RKO (cell line): ENCODE measurements at places on chromosomes 5 and 9.
A peak's percentile ranks its signal among the peaks of the same experiment; 100 is the strongest.

DNA sequence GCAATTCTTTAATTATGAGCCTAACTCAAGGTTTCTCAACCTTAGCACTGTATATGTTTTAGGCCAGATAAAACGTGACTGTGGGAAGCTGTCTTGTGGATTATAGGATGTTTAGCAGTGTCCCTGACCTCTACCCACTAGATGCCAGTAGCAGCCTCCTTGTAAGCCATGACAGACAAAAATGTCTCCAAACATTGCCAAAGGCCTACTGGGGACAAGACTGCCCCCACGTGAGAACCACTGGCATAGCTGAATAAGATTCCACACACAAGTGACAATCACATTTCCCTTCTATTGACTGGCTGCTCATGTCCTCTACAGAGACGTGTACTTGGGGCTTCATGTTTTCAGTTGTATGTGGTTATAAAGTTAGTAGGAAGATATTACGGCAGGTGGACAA is 55.4 kb downstream of the GOLM1 start:
- no peak for DNase-seq

- no peak for DNase-seq
Observed at GRCh38 chr5:96338091-96338490, 95.0 kb downstream of the PCSK1 start.

DNA sequence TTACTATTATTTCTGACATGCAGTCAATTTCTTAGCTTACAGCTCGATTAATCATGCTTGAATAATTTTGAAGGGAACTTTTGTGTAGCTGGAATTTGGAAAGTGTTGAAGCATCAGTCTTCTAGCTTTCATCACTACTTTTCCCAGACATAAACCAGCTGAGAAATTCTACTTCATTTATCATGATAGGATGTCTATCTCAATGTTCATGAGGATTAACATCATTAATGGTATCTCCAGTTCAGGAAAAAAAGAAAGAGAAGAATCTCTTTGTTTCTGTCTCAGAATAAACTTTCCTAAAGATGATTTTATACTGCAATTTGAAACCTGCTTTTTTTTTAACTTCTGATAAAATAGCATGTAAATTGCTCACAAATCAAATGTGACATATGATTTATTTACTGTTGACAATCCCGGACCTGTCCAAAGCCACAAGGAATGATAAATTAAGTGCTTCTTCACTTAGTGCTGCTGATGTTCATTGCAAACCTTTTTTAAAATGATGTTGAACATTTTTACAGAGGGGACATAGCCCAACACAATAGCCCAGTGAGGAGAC is 412.1 kb upstream of the CLINT1 start:
- no peak for DNase-seq

- no peak for DNase-seq
Observed at GRCh38 chr9:29176231-29176630, 1603.0 kb upstream of the C9orf72 start.

GRCh38 chr5:139108063-139108824 is 89.9 kb downstream of the SIL1 start:
- no peak for DNase-seq

DNA sequence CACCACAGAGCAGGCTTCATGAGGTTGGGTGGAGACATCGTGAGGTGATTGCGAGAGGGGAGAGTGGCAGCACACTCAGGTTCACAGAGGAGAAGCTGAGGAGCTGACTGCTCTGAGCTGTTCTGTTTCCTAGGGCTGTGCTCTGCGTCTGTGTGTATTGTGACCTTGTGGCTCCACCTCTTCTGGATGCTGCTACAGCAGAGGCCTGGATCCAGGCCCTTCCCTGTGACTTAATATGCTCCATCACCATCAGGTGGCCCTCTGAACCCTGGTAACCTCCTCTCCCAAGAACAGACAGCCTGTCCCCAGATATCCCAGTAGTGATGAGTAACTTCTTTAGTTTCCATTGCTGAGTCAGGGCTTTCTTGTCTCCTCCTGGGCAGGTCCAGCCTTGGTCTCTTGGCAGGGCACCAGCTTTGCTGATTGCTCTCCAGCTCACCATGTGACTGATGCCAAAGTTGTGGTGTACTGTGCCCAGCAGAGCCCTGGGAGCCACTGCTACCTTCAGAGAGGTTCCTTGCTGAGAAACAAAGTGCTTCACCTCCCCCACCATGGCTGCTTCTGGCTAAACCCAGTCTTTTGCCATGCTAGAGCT is 212.8 kb upstream of the CHD1 start:
- peak; percentile 37 for DNase-seq

DNA sequence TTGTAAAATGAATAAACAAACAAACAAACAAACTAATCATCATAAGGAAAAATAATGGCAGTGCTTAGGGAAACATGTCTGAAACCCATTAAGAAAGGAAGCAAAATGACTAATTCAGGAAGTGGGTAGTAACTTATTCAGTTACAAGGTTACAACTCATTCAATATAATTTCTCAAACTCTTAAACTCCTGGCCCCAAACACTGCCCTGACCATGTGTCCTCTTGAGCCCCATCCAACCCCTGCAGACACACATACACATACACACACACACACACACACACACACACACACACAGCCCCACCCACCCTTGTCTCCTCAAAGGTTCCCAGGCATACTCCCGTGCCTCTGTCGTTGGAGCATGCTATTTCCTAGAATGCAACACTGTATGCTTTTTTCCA is 193.9 kb downstream of the SEC61B start:
- DNase-seq = peak; percentile 47

GRCh38 chr9:121289026-121289771 is 21.2 kb downstream of the GSN start:
- no peak for DNase-seq
